SW 1271 (cell line): ENCODE measurements at places on chromosomes 7 and 10.

DNA sequence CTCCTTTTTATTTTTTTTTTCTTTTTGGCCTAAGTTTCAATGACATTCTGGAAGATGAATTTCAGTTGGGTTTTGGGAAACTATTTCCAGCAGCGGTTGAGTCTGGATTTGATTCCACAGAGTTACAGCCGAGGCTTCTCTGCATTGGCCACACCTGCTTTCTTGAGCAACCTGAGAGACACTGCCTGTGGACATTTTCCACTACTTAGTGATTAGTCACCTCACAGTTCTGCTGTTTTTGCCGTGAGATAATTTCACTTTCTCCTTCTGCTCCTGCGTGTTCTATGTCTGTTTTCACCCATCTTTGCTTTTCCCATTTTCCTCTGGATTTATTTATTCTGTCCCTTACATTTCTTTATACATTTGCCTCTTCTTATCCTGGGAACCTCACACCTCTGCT is 243.0 kb downstream of the BICC1 start:
- DNase-seq: no peak

GRCh38 chr7:557558-557881 is 37.9 kb upstream of the PDGFA start:
- no peak for DNase-seq

DNA sequence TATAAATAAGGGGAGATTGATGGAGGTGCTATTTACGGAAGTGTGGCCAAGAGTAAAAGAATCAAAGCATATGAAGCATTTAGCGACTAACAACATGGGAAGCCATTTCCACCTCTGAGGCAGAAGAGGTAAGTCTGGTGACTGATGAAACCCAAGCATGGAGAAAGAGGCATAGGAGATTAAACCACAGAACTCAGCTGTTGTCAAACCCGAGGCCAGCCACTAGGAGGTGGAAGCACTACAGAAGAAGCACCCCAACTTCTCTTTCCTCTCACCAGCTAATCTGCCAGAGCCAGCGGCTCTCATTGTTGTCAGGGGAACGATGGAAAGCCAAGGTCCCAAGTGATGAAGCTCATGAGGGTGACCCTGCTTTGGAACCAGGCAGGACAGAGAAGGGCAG is 19.6 kb upstream of the CNTNAP2 start:
- DNase-seq: no peak

- no peak for DNase-seq
Observed at GRCh38 chr10:121339114-121339513, 259.1 kb downstream of the FGFR2 start.

DNA sequence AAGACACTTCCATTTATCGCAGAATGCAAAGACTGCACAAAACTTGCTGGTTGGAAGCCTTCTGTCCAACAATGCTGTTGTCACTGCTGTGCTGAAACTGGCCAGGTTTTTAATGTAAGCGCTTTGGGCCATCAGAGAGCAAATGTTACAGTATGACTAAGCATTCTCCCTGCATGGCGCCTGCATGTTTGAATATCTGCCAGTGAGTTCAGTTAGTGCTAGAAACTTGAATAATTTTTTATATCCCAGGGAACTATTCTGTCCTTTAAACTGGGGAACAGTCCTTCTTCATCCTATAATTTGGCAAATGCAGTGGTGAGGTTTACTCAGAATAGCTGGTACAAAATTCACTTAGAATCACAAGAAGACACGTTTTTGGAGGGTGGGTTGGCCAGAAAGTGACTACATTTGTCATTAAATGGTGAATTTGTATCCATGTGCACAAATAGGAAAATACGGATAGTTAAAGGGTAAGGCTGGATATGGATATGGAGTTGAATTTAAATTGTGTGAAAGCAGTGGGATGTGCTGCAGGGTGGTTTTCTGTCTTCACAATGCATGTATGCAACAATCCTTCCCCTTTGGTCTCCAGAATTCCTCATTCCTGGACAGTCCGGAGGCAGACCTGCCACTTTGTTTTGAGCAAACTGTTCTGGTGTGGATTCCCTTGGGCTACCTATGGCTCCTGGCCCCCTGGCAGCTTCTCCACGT is 1.7 kb downstream of the ABCC2 start:
- DNase-seq: no peak
